Activated T-helper 1 cell treated with anti-CD3 and anti-CD28 coated beads, Interleukin-2, amount 50 U/mL, for 16 hours (primary cell): ENCODE measurements at places on chromosomes 4 and X.
A peak's percentile ranks its signal among the peaks of the same experiment; 100 is the strongest.

GRCh38 chr4:18536428-18536827 lies 514.9 kb upstream of the LCORL start:
- DNase-seq, result no peak

DNA sequence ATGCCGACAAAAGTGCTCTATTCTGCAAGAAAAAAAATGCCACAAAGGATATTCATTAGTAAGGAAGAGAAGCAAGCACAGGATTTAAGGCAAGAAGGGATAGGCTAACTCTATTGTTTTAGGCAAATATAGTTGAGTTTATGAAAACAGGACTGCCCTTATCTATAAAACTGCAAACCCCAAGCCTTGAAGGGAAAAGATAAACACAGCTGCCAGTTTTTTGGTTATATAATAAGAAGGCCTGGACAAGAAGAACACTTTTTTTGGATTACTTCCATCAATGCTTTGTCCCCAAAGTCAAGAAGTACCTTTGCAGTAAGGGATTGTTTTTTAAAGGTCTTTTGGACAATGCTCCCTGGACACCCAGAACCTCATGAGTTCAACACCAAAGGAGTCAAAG lies 45.4 kb upstream of the WWC2 start:
- no peak for DNase-seq

DNA sequence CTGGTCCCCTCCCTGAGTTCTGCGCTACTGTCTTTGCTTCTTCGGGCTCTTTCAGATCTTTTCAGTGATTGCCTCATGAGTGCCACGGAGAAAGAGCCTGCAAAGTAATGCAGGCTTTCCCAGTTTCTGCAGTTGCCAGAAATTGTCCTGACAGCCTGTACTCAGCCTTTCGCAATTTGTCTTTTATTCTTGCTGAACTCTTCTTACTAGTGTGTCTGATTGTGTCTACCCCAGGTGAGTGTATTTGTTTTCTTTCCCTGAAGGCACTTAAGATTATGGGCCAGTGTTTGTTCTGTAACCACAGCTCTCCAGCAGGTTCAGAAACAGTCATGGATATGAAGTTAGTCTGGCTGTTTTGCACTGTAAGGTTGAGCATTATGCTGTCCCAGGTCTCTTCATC lies 47.1 kb downstream of the FAM193A start:
- no peak for DNase-seq

- no peak for DNase-seq
These were observed 131.3 kb downstream of the ARHGAP10 start for GRCh38 chr4:147863111-147863747.

GRCh38 chrX:133323431-133323830 lies 91.9 kb downstream of the GPC4 start:
- DNase-seq, result no peak

DNA sequence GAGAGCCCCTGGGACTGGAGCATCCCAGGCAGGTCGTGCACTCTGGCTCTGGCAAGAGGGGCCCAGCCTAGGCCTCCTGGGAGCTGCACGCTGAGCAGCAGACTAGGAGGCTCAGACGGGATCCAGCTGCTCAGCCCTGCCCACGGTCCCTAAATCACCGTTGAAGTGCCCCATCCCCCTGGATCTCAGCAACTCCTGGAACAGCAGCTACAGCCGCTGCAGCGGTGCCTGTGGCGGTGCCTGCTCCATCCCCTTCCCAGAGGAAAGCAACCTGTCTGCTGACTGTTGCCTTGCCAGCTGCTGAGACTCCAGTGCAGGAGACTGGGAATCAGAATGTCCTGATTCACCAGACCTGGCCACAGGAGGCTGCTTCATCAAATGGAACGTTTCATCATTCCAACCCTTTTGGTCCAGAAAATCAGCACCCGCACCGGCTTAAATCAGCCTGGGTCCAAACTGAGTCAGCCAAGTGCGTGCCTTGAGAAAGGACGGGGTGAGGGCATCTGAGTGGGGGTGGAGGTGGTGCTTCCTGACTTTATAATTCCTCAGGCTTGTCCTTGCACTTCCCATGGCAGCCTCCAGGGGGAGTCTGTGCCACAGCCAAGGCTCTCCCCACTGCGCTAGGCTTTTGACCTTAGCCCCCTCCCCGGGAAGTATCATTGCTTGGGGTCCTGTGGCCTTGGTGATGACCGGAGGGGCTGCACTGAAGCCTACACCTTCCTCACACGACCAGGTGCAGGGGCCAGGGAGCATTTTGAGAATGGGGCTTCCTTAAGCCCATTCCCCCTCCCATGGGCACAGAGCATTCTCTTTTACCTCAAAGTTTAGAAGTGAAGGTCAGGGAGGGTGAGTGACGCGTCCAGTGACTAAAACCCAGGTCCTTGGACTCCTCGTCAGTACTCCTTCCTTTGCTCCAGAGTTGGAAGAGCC lies 6.5 kb downstream of the ZNF185 start:
- DNase-seq, result peak; percentile 5

- DNase-seq, result no peak
These were observed 47.2 kb upstream of the RPS6KA3 start for GRCh38 chrX:20313899-20314298.

DNA sequence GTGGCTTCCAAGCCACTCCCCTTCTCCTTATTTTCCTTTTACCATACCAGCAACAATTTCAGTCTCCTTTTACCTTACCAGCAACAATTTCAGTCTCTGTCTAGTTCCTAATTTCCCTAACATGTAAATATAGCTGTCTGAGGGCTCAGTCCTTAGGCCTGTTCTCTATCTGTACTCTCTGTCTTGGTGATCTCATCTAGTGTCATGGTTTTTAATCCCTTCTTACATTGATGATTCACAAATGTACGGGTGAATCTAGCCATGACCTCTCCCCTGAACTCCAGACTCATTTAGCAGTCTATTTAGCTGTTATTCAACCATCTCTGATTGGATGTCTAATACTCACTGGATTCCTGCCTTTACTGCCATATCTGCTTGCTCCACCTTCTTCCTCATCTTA lies 7.2 kb downstream of the IL15 start:
- DNase-seq, result no peak

GRCh38 chr4:136741468-136741867 lies 790.8 kb downstream of the PCDH18 start:
- DNase-seq, result no peak

GRCh38 chr4:106092361-106093040 lies 197.2 kb downstream of the NPNT start:
- DNase-seq, result no peak

- no peak for DNase-seq
These were observed 153.0 kb downstream of the DCLK2 start for GRCh38 chr4:150231107-150231770.

GRCh38 chrX:23046443-23046842 lies 46.7 kb downstream of the DDX53 start:
- DNase-seq, result no peak

DNA sequence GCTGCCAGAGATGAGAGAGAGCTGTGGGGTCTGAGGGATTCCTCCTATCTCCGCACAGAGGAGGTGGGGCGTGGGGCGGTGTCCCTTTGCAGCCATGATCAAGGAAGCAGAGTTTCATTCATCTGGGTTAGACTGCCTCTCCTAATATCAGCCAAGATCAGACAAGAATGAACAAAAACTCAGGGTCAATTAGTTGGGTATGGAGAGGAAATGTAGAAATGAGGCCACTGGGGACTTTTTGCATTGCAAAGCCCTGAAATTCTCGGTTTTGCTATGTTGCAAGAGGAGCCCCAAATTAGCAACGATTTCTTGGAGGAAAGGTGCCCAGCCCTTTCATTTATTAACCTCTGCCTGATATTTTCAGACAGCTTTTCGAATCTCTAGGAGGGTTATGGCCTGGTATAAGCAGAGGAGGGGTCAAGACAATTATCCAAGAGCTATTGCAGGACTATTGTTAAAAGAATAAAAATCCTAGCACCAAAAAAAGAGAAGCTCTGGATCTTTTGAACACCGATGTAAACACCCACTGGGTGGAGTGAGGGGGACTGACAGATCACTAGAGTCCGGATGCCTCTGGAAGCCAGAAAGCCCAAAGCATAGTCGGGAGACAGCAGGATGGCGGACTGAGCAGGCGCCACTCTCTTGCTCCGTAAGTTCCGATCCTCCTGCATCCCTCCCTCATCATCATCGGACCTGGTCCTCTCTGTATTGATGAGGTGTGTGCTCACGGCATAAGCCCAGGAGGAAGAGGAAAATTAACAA lies 34.4 kb upstream of the ACSL1 start:
- no peak for DNase-seq

DNA sequence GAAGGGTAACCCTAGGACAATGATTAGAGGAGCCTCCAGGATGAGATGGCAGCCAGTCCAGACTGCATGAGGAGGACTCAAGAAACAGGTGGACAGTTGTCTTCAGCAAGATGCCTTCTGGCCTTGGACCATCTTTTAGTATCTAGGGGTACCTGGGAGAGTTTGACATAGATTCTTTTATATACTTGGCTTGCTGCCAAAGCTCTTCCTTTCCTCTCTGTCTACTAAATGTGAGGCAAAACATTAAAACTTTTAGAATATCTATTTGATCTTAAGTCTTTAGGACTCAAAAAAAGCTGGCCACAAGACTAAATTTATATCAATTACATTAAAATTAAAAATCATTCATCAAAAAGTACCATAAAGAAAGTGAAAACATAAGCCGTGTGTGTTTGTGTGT lies 18.6 kb upstream of the NKX3-2 start:
- no peak for DNase-seq

- no peak for DNase-seq
These were observed 8.3 kb downstream of the RNF128 start for GRCh38 chrX:106734827-106735226.

DNA sequence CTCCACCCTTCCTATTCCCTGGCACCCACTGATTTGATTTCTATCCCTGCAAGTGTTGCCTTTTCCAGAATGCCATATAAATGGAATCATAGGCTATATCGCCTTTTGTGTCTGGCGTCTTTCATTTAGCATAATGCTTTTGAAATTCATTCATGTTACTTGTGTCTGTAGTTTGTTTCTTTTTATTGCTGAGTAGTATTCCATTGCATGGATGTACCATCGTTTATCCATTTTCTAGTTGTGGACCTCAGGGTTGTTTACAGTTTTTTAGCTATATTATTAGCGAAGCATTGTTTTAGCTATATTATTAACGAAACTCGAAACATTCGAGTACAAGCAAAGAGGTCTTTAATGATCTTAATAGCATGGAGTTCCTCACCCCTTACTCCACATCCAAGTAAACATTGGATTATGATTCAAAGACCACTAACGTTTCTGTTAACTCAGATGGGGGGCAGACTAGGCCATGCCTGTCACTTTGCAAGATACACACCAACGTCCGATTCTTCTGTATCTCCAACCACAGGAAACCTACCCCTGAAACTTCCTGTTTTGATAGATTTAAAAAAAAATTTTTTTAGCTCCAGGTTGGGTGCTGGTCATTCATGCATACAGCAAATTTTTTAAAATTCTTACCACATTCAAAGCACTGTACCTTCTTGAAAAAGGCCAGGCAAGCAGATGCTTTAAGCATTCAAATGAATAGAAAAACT lies 1.1 kb downstream of the DCK start:
- no peak for DNase-seq

DNA sequence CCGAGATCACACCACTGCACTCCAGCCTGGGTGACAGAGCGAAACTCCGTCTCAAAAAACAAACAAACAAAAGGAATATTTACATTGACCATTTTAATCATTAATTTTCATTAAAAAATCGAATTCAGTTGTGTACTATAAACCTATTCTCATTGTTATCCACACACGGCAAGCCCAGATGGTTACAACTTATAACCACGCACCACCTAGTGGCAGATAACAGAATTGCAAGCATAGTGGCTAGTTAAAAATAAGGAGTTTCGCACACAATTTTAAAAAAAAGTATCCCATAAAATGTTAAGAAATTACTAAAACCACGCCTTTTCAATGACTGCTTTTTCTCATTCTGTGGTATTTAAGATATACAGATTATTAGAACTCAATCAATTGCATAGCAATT lies 25.4 kb downstream of the MBNL3 start:
- no peak for DNase-seq

- DNase-seq, result no peak
These were observed 48.0 kb upstream of the SPOCK3 start for GRCh38 chr4:167282171-167282864.

DNA sequence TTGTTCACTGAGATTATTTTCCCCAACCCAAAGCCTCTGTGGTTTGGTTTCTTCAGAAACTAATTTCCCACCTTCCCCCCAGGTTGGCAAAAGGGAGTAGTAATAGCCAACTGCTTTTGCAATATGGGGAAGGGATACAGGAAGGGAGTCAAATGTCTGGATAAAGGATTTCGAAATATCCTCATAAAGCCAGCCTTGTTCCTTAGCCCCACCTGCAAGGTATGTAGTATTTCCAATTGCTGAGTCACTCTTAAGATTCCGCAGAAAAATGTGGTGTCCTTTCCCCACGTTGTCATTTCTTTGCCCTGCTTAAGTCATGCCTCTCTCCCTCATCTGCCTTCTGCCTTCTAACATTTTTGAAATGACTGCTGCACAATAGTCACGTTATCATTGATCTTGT lies 138.8 kb upstream of the DCAF8L1 start:
- no peak for DNase-seq

DNA sequence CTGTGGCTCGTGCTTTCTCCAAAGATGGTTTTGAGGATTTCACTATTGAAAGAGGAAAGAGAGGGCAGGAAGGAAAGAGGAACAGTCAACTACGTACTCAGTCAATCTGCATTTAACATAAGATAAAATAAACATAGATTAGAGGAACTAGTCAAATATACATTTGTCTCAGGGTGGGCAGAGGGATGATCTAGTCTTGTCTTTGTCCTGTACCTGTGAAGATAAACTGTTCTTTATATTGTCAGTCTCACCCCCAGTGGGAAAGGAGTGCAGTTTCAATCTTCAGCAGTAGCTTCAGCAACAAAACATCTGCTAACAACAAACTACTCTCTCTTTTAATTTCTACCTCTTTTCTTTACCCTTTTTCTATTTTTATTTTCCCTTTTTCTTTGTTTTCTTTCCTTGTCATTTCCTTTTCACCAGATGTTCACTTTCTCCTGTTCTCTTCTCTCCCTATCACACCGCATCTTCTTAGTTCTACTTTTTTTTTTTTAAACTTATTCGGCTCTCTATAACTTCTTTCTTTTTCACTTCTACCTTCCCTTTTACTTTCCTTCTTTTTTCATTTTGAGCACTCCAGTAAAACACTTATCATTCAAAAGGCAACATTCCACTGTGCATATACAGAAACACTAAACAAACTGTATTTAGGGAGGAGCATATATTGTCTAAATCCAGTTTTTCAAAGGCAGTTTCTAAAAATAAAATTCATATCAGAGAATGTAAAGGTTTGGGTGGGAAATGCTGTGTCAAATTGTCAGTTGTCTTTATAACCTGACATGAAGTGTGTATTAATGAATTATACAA lies 51.4 kb upstream of the GUCY1A1 start:
- no peak for DNase-seq

- no peak for DNase-seq
These were observed 67.5 kb upstream of the NPY2R start for GRCh38 chr4:155140889-155141288.

DNA sequence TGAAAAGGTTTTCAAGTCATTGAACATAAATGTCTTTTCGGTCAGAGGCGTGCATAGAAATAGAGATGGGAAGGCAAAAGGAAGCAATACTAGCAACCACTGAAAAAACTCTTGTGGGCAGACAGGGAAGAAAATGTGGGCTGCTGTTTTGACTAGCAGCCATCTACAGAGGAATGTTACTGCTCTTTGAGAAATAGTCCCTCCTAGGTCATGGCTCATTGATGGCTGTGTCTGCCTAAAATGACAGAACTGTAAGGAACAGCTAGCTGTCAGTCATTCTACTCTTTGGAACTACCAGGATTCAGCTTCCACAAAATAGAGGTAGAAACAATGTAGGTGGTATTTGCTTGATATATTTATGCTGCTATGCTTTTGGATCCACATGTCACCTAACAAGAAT lies 26.9 kb upstream of the TMPRSS11B start:
- no peak for DNase-seq

- DNase-seq, result no peak
These were observed 562.7 kb downstream of the PPARGC1A start for GRCh38 chr4:23327120-23327519.

GRCh38 chr4:8568068-8568668 lies 12.0 kb upstream of the GPR78 start:
- no peak for DNase-seq
